ENCODE measurements at places on chromosomes 5 and 9. TPM values are rescaled to one million over a fixed set of nuclear protein-coding genes. Genes with fewer than 3 reads are reported as not detected.
A peak's percentile ranks its signal among the peaks of the same experiment; 100 is the strongest.

- H3K27me3 ChIP-seq, result peaks cover 38% of the 10 kb centered on the region
- H3K4me3 ChIP-seq, result no peak overlapping the region
- H3K27ac ChIP-seq, result no peak overlapping the region
- peaks cover 10% of the 10 kb centered on the region for H3K4me1 ChIP-seq
Observed at GRCh38 chr5:133610489-133611356, 1.6 kb downstream of the FSTL4 start.

DNA sequence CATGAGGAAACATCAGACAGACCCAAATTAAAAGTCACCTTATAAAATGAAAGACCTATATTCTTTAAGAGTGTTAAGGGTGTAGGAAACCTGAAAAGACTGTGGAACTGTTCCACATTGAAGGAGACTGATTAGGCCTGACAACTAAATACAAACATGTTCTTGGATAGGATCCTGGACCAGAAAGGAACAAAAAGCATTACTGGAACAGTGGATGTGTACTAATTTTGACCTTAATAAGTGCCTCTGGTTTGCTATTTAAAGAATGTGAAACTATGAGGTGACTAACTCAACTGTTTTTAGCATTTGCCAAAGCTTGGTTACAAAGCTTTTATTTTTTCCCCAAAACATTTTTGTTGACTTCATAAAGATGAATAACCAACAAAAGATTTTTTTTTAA lies 340.6 kb downstream of the CAAP1 start:
- H3K4me1 ChIP-seq, result no peaks in the 10 kb centered on the region
- H3K4me3 ChIP-seq, result no peak overlapping the region
- no peaks in the 10 kb centered on the region for H3K36me3 ChIP-seq
- H3K27ac ChIP-seq, result no peak overlapping the region

DNA sequence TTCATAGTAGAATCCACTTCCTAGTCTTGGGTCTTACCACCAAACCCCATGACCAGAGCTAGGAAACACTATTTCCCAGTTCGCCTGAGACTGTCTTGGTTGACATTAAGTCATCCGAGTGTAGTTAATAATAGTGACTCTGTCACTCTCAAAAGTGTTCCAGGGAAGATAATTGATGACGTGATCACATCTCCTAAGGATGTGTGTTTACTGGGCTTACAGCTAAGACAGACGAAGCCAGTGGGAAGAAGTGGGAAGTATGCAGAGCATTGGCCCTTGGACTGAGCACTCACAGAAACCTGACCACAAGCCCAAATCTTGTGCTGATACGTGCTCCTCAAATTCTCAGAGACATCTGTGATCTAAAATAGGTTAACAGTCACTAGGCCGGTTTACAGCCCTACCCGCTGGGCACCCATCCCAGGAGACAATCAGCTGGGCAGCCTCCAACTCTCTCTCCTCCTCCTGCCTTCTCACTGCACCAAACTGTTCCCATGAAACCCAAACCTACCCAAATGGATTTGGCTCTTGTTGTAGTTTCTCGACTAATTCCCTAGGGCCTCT lies 316.6 kb downstream of the TLE1 start:
- no peaks in the 10 kb centered on the region for H3K4me1 ChIP-seq
- H3K27ac ChIP-seq, result no peak overlapping the region
- H3K4me3 ChIP-seq, result no peak overlapping the region
- no peaks in the 10 kb centered on the region for H3K36me3 ChIP-seq
- no peaks in the 10 kb centered on the region for H3K27me3 ChIP-seq

- H3K4me1 ChIP-seq, result no peaks in the 10 kb centered on the region
- H3K27me3 ChIP-seq, result no peaks in the 10 kb centered on the region
- no peaks in the 10 kb centered on the region for H3K36me3 ChIP-seq
- no peak for DNase-seq
- H3K4me3 ChIP-seq, result no peak overlapping the region
- H3K27ac ChIP-seq, result no peak overlapping the region
Observed at GRCh38 chr5:106660681-106661080, 1010.1 kb downstream of the EFNA5 start.

GRCh38 chr9:99579964-99580363 lies 241.7 kb upstream of the NR4A3 start:
- H3K36me3 ChIP-seq, result no peaks in the 10 kb centered on the region
- no peak overlapping the region for H3K27ac ChIP-seq
- no peaks in the 10 kb centered on the region for H3K4me1 ChIP-seq
- no peak overlapping the region for H3K4me3 ChIP-seq

GRCh38 chr9:80602291-80602690 lies 1030.5 kb downstream of the TLE4 start:
- DNase-seq, result no peak
- no peaks in the 10 kb centered on the region for H3K4me1 ChIP-seq
- H3K27me3 ChIP-seq, result no peaks in the 10 kb centered on the region
- H3K36me3 ChIP-seq, result no peaks in the 10 kb centered on the region
- H3K4me3 ChIP-seq, result no peak overlapping the region

GRCh38 chr5:110751902-110752762 lies 13.3 kb downstream of the SLC25A46 start:
- DNase-seq, result peak; percentile 6
- no peaks in the 10 kb centered on the region for H3K27me3 ChIP-seq
- H3K27ac ChIP-seq, result peak overlapping the region; percentile 68
- H3K4me3 ChIP-seq, result peak overlapping the region; percentile 21

- no peak overlapping the region for H3K4me3 ChIP-seq
- no peaks in the 10 kb centered on the region for H3K36me3 ChIP-seq
- DNase-seq, result no peak
- H3K27me3 ChIP-seq, result no peaks in the 10 kb centered on the region
- no peak overlapping the region for H3K27ac ChIP-seq
Observed at GRCh38 chr9:110978516-110978915, 59.8 kb downstream of the LPAR1 start.

- no peak for DNase-seq
- peaks cover 6% of the 10 kb centered on the region for H3K27me3 ChIP-seq
- H3K27ac ChIP-seq, result no peak overlapping the region
- H3K4me1 ChIP-seq, result no peaks in the 10 kb centered on the region
- no peak overlapping the region for H3K4me3 ChIP-seq
Observed at GRCh38 chr9:87340391-87340790, 157.3 kb upstream of the DAPK1 start.

DNA sequence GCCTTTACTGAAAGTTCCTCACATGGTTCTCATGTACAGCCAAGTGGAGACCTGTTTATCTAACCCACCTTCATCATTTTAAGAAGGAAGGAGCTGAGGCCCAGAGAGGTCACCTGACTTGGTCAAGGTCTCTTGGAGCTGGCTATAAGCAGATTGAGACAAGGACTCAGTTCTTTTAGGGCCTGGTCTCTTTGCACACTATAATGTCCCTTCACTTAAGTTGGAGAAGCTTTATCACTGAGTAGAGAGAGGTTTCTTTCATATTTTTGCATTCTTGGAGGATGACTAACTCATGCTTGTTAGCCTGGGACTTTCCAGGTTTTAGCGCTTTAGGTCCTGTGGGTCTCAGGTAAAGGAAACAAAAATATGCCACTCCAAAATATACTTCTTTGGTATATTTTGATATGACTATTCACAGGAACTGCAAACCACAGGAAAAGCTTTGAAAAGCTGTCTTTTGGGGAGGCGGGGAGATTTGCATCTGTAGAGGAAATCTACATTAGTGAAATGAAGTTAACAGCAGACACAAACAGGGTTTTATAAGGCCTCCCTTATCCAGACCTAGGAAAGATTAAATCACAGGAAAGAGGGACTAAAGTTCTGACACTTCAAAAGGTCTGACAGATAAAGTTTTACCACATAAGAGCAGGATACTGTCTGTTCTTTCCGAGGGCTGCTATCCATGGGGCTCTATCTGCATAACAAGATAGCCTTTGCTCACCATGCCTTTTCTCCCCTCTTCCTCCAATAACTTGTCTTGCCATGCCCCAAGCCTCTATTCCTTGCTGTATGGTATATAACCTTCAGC lies 95.8 kb upstream of the ANKRD55 start:
- peak; percentile 63 for DNase-seq
- no peaks in the 10 kb centered on the region for H3K27me3 ChIP-seq
- no peaks in the 10 kb centered on the region for H3K36me3 ChIP-seq
- H3K4me3 ChIP-seq, result peak overlapping the region; percentile 35
- peak overlapping the region; percentile 66 for H3K27ac ChIP-seq

DNA sequence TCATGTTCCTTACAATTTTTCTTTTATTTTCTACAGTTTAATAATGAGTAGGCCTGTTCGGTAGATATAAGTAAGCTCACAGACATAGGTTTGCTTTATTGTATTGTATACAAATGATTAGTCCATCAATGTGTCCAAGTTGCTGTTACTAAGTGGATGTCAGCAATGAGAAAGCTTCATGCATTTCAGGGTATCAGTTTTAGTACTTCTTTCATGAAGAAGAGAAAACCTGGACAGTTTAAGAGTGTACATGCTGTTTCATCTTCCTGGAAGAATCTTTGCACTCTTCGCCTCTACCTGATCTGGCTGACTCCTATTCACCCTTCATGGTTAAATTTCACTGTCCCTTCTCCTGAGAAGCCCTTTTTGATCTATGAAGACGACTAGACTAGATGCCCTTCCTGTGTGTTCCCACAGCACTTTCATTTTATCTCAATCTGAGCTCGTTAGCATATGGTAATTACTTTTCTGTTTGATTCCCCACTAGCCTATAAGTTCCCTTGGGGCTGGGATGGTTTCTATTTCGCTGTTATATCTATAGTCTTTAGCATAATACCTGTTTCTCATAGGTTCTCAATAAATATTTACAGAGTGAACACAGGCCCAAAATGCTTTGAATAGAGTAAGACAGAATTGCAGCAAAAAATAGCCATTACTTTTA lies 70.7 kb downstream of the CETN3 start:
- H3K27me3 ChIP-seq, result no peaks in the 10 kb centered on the region
- no peaks in the 10 kb centered on the region for H3K36me3 ChIP-seq
- no peak for DNase-seq
- H3K4me3 ChIP-seq, result no peak overlapping the region

DNA sequence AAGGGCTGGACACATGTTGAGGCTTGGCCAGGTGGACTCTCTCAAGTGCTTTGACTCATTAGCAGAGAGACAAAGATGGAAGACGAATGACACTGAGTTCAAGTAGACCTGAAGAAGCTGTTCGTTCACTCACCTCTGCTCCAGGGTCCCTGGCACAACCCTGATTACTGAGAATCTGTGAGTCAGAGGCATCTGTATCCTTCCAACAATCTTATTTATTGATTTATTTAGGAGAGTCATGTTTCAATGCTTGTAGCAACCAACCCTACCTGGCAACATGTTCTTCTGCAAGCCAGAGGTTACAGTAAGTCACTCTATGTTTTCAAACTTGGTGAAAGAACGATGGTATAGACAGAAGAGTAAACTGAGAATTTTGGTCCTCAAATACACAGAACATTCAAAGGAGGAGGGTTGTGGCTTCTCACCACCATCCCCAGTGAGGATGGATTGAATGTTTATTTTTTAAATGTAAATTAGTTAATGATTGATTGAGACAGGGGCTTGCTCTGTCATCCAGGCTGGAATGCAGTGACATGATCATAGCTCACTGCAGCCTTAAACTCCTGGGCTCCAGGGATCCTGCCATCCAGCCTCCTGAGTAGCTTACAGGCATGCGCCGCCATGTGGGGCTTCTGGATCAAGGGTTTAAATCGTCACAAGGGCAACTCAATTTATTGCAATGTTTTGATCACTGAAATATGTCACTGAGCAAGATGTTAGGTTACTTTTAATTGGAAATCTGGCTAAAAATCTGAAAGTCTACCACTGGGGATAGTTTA lies 55.7 kb upstream of the CARTPT start:
- H3K27me3 ChIP-seq, result no peaks in the 10 kb centered on the region
- H3K4me3 ChIP-seq, result no peak overlapping the region
- H3K27ac ChIP-seq, result no peak overlapping the region
- no peaks in the 10 kb centered on the region for H3K4me1 ChIP-seq
- peaks cover under 1% of the 10 kb centered on the region for H3K36me3 ChIP-seq

DNA sequence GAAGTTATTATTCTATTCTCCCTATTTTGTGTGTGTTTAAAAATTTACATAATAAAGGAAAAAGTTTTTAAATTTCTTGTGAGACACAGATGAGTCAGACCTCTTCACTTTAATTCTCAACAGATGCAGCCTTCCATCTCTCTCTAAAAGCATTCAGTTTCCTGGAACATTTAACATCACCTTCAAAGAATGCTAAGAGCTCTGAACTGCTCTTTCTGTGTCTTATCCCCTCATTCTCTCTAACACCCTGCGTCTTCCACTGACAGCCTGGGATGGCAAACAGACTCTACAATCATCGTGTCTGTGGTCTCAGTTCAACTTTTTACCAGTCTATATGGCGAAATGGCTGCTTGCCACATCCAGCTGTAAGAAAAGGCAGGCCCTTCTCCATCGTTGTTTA lies 173.0 kb downstream of the HINT1 start:
- H3K36me3 ChIP-seq, result no peaks in the 10 kb centered on the region
- no peak overlapping the region for H3K4me3 ChIP-seq
- no peak overlapping the region for H3K27ac ChIP-seq

DNA sequence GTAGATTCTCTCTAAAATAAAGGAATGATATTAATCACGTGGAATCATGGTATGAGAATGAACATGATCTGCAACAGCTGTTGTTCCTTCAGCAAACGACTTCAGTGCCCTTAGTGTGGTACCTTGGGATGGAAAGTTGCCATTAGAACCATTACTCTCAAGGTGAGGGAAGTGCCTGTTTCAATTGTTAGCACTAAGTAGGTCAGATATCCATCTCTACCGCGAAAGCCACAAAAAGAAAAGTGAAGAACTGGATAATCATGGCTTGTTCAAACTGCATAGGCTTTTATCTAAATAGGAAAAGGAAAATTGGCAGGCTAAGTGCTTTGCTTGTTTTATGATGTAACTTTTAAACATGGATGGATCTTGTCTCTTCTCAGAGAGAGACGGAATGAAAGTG lies 380.7 kb downstream of the MRPS30 start:
- no peak for DNase-seq
- H3K36me3 ChIP-seq, result no peaks in the 10 kb centered on the region
- no peak overlapping the region for H3K27ac ChIP-seq
- no peaks in the 10 kb centered on the region for H3K27me3 ChIP-seq
- no peaks in the 10 kb centered on the region for H3K4me1 ChIP-seq

The AQP7 gene
- 0.45 TPM for polyA plus RNA-seq

The SPATA31A3 gene
- not detected for polyA plus RNA-seq

The SREK1 gene
- 14.8 TPM for polyA plus RNA-seq

The SNX30 gene
- 2.5 TPM for polyA plus RNA-seq

The STPG3 gene
- not detected for polyA plus RNA-seq

Data from CD4-positive, CD25-positive, alpha-beta regulatory T cell (primary cell).